NCI-H2081 (cell line): ENCODE measurements at places on chromosomes 1 and 21.
A peak's percentile ranks its signal among the peaks of the same experiment; 100 is the strongest.

- DNase-seq = no peak
These were observed 3.0 kb upstream of the TNFRSF4 start for GRCh38 chr1:1216770-1217620.

- DNase-seq = no peak
These were observed 24.9 kb upstream of the CTBS start for GRCh38 chr1:84598846-84599741.

DNA sequence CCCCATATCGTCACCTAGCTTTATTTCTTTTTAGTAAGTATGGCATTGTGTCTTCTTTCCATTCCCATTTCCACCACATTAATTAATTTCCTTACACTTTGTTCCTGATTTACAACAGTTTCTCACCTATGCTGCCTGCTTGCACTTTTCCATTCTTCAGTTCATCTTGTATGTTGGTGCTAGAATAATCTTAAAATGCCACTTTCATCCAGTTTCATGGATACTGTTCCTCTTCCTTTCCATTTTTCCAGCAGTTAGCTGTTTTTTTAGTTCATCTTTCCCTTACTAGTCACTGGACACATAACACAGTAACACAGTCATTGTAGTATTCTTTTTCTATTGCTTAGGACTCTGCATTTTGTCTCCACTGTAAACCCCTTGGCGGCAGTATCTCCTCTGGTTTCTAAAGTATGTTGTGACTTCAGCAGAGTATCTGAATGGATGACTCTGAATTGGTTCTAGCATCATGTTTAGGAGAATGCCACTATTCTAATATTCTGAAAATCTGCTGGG lies 2.1 kb downstream of the CDC7 start:
- peak; percentile 54 for DNase-seq

DNA sequence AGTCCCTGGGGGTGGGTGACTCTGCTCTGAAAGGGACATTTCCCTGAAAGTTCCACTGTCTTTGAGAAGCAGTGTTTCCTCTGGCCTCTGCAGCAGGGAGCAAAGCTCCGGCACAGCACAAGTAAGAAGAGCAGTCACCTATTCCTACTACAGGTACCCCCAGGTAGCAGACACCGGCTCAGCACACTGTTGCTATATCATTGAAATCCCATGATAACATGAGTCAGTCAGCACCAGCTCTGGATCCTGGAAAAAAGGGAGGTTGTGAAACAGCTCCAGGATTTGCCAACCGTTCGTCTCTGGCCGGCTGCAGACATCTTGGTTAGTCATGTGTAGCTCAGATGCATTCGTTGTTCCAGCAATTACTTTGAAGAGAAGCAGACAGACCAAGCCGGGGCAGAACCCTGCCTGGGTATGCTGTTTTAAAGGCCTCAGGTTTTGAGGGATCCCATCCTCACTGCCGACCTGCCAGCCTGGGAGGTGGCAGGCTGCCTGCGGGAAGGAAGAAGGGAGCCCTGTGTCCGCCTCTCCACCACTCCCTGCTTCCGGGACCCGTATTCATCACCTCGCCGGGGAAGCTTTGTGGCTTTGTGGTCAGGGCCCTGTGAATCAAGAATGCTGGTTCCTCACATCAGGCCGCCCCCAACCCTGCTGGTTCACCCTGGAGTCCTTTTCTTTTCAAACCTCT lies 139.2 kb downstream of the CLIC6 start:
- no peak for DNase-seq

DNA sequence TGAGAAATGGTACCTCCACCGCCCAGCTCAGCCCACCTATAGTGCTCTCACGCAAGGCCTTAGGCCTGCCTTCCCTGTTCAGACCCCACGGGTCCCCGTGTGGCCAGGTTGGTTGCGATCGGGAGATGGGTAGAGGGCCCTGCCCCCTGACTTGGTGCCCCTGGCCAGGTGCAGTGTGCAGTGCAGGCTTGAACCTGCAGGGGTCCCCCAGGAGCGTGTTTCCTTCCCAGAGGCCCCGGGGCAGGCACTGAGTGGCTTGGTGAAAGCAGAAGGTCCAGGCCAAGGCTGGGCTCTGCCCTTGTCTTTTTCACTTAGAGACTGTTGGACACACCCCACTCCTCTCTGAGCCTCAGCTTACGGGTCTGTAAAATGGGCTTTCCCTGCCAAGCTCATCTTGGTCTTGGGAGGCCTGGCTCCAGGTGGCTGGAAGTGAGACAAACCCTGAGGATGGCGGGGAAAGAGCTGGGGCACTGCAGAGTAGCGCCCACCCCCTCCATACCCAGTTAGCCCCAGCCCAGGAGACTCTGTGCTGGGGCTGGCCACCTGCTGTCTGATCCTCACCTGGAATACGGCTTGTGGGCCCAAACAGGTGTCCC lies 9.3 kb upstream of the HES5 start:
- DNase-seq = no peak

GRCh38 chr1:166139735-166140134 lies 27.1 kb downstream of the FAM78B start:
- DNase-seq = no peak

DNA sequence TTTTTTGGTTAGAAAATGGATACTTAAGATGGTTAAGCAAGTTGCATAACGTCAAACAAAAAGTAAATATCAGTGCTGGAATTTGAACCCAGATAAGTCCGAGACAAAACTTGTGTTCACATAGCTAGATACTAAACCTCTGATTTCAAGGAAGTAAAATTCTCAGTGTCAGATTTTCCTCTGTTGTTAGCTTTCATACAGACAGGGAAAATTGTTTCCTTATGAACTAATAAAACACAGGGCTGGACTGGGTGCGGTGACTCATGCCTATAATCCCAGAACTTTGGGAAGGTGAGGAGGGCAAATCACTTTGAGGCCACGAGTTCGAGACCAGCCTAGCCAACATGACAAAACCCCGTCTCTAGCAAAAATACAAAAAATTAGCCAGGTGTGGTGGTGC lies 51.3 kb downstream of the PCNX2 start:
- no peak for DNase-seq

DNA sequence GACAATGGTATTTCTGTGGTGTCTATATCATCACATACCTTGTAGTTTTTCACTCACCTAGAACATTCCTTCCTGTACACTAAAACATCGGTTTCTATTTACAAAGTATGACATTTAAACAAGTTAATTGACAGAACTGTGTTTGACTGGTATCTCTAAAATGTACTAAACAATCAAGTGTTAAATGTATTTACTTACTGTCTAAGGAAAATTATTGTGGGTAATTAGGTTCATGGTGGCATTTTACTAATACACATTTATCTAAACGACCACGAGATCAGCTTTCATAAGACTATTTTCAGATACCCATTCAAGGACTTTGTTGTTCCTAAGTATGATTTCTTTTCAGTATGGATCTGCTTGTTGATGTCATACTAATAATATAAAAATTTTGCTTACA lies 115.2 kb downstream of the ADGRL2 start:
- peak; percentile 63 for DNase-seq

- no peak for DNase-seq
These were observed 83.8 kb upstream of the SSX2IP start for GRCh38 chr1:84773933-84774497.

GRCh38 chr21:26077521-26077920 lies 93.0 kb downstream of the APP start:
- no peak for DNase-seq

GRCh38 chr1:108600504-108600903 lies 40.6 kb downstream of the EEIG2 start:
- DNase-seq = no peak

DNA sequence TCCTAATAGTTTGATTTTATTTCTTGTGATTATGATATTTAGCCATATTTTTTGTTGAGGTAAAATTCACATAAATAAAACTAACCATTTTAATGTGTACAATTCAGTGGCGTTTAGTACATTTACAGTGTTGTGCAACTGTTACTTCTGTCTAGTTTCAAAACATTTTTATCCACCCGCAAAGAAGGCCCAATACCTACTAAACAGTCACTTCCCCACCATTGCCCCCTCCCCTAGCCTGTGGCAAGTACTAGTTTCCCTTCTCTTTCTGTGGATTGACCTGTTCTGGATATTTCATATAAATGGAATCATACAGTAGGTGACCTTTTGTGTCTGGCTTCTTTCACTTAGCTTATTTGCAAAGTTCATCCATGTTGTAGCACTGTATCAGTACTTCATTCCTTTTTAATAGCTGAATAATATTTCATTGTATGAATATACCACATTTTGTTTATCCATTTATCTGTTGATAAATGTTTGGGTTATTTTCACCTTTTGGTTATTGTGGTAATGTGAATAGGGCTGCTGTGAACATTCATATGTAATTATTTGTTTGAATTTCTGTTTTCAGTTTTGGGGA lies 4.1 kb downstream of the FLVCR1 start:
- no peak for DNase-seq

DNA sequence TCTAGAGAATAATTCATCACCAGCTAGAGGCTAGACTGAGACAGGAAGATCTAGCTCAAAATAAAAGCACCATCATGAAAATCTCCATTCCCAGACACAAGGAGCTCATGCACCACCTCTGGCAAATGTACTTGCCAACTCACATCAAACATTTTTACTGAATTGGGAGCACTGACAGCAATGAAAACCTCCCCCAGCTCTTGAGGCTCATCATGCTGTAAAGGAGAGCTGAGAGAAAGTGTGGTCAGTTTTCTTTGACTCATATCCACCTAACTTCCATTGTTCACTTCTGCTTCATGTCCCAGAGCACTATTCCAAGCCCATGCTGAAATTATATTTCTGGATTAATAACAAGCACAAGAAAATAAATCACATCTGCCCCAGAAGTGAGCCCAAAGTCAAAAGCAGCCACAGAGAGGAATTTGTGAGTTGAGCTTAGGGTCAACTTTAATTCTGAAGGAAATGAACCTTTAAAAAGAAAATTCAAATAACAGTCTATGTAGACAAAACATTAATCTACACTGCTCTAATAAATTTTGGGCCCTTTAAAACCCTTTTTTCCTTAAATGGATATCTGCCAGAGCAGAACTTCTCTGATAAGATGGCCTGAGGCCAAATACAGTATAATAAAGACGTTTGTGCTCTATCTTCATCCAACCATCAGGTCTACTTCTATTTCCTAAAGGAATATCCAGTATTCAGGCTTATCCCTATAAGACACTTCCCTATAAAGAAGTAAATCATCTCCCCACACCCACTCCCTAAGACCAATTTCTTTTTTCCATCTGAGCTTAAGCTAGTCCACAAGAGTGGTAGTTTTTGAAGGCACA lies 85.9 kb upstream of the ADAM30 start:
- DNase-seq = no peak

DNA sequence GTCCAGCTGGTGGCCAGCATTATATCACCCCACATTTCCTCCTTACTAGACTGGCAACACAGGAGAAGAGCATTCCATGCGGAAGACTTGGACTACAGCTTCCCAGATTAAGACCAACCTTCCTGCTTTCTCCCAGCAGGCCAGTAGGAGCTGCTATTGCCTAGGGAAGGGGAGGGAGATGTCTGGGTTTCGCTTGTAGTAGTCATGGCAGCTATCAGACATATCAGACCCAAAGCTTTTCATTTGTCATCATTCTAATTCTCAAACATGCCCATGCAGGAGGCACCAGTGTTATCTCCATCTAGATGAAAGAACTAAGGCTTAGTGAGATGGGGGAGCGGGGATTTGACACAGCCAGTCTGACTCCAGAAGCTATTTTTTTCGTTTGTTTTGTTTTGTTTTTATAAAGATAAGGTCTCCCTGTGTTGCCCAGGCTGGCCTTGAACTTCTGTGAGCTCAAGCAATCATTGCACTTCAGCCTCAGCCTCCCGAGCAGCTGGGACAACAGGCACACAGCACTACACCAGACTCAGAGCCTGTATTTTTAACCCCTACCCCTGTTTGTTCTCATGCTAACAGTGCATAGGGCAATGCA lies 4.5 kb downstream of the PLA2G2A start:
- DNase-seq = peak; percentile 8

- DNase-seq = no peak
These were observed 12.7 kb downstream of the KYAT3 start for GRCh38 chr1:88979749-88980116.

DNA sequence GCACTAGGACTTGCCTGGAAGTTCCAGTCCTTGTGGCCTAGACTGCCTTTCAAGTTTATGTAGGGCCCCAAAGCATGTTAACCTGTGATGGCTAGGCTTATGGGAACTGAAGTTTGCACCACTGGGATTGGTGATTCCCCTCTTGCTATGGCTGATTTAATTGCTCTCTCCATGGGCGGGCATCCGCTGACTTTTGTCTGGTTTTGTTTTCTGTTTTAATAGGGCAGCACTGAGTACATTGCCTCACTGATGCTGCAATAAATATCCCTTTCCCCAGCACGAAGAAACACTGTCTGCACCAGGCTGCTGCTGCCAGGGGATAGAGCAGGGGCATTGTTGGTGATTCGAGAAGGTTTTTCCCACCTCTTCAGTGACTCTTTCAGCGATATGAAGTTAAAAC lies 73.3 kb upstream of the PDE4B start:
- no peak for DNase-seq

- DNase-seq = peak; percentile 17
These were observed 8.6 kb downstream of the MORN1 start for GRCh38 chr1:2382621-2383361.

DNA sequence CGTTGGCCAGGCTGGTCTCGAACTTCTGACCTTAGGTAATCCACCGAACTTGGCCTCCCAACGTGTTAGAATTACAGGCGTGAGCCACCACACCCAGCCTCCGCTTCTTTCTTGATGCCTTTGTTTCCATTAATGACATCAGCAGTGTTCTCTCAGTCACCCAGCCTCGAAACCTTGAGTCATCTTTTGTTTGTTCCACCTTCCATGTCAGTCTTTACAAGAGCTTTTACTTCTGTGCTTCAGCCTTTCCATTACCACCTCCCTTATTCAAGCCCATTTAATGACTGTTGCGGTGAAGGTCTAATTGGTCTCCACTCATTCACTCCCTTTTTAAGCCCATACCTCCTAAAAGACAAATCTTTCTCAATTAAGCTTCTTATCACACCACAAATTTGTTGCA lies 146.6 kb upstream of the ADGRL2 start:
- DNase-seq = no peak

- no peak for DNase-seq
These were observed 92.1 kb downstream of the NAV1 start for GRCh38 chr1:201631037-201631436.
